NCI-H2227 treated with DMSO at 0.1 percent for 48 hours (cell line): ENCODE measurements at places on chromosomes 5 and 9.

- DNase-seq = no peak
Observed at GRCh38 chr9:15211815-15212495, 95.1 kb downstream of the TTC39B start.

DNA sequence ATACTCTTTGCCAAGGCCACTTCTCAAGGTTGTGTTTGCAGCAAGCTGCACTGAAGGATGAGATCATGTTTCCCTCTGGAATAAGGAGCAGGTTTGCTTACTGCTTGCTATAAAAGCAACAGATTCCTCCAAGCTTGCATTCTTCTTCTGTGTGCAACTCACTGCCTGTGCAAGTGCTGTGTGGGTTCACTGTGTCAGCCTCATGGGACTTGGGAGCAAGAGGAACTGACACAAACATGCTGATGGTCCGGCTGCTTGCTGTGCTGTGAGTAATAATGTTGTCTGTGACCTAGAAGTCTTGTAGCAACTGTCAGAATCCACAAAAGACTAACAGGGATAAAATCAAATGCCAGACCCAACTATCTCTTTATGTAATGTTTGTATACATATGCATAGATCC lies 33.6 kb upstream of the SHC3 start:
- no peak for DNase-seq

DNA sequence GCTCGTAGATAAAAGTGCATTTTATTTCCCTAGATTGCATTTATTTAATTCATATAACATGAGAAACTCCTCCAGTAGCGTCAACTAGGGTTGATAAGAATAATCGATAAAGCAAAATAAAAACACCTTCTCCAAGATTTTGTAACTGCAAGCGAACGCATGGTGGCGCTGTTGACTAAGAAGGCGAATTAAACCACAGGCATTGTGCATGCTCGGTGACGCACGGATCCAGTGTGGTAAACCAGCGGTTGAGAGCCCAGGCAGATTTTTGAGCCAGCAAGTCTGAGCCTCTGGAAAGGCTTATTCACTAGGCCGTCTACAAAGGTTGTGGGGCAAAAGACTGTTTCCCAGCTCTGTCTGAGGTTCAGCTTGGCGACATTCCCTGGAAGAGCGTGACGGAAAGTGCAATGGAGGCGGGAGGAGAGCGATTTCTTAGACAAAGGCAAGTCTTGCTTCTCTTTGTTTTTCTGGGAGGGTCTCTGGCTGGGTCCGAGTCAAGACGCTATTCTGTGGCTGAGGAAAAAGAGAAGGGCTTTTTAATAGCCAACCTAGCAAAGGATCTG lies at the start of gene PCDHB3:
Gene PCDHB3, plus strand, starts transcription at position 231 of the 563 bp plus-strand sequence. Its CDS starts 177 bp downstream, at position 408.
- no peak for DNase-seq

- DNase-seq = no peak
Observed at GRCh38 chr5:58080573-58080972, 379.3 kb downstream of the PLK2 start.

- DNase-seq = no peak
Observed at GRCh38 chr5:119302916-119303897, 52.6 kb upstream of the TNFAIP8 start.

DNA sequence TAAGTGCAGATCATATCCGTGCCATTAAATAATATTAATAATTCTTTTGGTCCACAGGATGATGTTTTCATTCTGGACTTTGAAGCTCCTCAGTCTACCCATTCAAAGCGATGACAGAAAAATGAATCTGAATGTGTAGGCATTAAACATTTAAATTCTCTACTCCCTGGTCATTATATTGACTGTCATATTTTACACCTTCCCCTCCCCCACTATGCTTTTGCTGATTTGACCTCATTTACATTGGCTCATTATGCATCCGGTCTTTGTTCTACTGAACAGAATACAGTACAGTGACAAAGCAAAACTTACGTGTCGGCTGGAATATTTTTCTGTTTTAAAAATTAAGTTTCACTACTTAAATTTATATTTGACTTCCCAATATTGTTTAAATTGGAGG lies 289.7 kb upstream of the TMEM161B start:
- DNase-seq = no peak

- DNase-seq = no peak
Observed at GRCh38 chr5:54148858-54149257, 161.5 kb downstream of the ARL15 start.
